ENCODE measurements at places on chromosomes 7 and 10.

DNA sequence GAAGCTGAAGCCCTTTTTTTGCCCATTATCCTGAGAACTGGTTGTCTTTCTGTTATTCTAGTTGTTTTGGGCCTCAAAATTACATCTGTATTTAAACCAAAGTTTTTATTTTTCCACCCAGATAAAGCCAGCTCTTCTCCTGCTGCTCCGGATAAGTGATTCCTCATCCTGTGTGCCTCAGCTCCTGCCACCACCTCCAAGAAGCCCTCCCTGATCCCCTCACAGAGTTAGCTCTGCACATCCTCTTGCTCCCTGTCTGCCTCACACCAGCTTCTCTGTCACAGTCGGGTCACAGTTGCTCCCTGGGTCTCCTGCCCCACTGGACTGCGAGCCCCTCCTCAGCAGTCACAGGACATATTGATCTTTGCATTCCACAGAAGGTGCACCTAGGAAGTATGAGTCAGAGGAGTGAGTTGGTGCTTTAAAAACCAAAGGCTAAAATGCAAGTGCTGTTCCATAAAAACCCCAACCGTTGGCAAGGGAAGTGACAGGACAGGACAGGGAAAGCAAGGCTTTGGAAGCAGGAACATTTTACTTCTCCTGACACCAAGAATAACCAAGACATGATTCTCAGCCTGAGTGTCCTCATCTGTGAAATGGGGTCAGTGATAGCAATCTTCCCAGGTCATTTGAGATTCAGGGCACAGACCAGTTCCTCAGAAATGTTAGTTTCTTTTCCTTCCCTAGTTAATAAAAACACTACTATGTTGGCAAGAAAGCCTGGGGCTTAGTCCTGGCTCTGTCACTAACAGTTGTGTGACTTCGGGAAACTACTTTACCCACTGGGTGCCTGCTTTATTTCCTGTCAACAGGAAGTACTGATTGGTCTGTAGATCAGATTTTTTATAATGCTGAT is 36.5 kb upstream of the EEPD1 start:
- no peak for DNase-seq

- DNase-seq = no peak
Observed at GRCh38 chr10:1255118-1255517, 198.9 kb downstream of the WDR37 start.

- no peak for DNase-seq
Observed at GRCh38 chr7:29239638-29240037, 45.1 kb downstream of the CHN2 start.

DNA sequence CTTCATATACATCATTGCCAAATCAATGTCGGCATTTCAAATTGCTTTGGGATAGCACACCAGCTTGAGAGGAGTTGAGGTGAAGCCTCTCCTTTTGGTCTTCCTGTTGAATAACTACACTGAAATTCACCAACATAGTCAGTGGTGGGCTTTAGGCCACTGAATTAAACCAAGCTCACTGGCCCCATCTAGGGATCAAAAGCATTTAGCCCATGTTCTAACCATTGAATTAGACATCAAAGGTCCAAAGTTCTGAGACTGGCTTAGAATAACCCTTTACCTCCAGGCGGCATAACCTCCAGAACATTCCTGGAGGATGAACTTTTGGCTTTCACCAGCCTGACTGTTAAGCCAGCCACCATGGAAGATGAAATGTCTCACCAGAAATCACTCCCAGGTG is 54.6 kb downstream of the BPGM start:
- no peak for DNase-seq

GRCh38 chr7:101173752-101174244 is 6.3 kb downstream of the NAT16 start:
- DNase-seq = peak; percentile 24

DNA sequence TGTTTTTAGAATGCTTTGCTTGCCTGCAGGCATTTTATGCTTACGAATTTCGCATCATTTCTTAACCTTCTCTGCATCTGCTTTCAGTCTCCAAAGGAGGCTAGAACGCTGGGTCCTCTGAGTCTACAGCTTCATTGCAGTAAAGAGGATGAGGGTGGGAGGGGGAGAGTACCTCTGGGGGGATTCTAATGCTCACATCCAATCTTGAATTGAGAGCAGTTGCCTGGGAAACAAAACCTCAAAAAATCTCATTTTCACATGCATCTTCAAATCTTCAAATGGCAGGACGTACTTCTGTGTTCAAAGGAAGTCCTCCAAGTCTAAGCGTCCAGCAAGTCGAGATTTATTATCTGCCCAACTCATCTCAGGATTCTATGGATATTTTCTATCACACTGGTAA is 100.7 kb upstream of the PRKCQ start:
- no peak for DNase-seq

DNA sequence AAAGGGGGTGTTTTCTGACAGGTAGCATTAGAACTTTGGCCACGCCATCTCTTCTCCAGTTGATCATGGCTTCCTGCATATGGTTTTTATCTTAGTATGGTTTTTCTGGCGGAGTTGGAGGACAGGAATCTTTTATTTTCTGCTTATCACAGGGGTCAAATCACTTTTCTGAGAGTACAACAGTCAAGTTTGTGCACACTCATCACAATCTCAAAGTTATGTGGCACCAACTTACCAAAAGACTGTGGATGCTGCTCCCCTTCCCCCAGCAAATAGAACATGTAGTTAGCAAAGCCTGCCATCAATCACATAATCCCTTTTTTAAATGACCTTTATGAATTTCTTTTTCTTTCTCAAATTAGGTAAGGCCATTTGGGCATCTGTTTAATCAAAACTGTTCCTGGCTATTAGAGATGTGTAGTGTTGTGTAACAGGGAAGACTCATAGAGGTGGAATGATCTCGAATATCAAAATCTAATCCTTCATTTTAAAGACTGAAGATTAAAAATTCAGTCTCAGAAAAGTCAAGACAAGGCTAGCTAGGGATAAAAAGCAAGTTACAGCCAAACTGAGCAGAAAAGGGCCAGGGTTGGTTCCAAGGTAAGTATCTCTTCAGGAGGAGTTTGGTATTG is 3.8 kb upstream of the CH25H start:
- DNase-seq = no peak

- no peak for DNase-seq
Observed at GRCh38 chr7:115851291-115851690, 179.3 kb downstream of the TFEC start.

GRCh38 chr7:20217193-20217948 is at the start of gene MACC1:
Gene MACC1, minus strand, starts transcription at chr7:20217384. Its CDS starts 55,522 bp downstream, at chr7:20161862.
- no peak for DNase-seq

- DNase-seq = no peak
Observed at GRCh38 chr10:100395626-100396025, 48.6 kb downstream of the SCD start.

GRCh38 chr7:127807829-127808228 is 155.8 kb downstream of the SND1 start:
- no peak for DNase-seq

DNA sequence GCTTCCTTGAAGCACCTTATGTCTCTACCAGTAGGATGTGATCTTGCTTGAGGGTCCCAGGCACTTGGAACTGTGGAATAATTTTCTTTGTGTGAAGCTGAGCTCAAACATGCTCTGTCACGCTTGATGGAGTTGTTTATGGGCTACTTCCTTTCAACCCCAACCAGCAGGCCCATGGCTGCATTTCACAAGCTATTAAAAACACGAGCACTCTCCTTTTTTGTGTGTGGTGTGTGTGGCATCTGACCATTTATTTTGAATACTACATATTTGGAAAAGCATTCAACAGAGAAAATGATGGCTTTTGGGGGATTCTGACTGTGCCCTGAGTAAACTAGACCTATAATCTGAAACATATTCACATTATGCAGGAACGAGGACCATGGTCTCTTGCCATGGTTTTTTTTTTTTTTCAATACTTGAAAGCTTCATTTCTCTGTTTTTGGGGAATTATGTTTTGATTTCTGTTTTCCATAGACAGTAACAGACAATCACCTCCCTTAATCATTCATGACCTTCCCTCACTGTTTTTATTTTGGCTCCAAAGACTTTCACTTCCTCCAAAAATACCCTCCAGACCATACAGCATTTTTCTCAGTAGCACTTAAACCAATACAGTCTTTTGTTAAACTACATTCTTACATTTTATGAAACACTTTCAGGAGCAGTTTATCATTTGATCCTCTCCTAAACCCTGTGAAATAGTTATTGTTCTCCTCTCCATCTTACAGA is 233.6 kb upstream of the BMPER start:
- DNase-seq = no peak

GRCh38 chr10:83427101-83427500 is 712.2 kb upstream of the GHITM start:
- no peak for DNase-seq

DNA sequence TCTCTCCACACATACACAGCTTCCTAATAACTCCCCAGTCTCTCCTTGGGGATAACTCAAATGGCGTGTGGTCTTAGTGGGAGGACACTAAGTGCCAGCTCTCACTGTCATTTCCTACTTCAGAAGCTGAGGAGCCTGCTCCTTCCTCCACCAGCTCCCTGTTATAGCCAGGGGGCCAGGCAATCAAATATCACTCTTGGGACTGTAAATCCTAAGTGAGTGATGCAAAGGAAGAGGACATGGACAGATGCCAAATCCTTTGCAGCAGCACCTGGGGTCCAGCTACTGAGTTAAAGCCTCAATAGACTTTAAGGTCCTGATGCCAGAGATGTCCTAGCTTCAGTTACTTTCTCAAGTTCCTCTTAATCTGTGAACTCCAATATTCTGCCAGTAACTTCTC is 34.1 kb downstream of the SEM1 start:
- no peak for DNase-seq

- DNase-seq = no peak
Observed at GRCh38 chr7:979886-980571, 3.0 kb upstream of the CYP2W1 start.

- DNase-seq = no peak
Observed at GRCh38 chr10:37390926-37391325, 265.5 kb downstream of the ANKRD30A start.

DNA sequence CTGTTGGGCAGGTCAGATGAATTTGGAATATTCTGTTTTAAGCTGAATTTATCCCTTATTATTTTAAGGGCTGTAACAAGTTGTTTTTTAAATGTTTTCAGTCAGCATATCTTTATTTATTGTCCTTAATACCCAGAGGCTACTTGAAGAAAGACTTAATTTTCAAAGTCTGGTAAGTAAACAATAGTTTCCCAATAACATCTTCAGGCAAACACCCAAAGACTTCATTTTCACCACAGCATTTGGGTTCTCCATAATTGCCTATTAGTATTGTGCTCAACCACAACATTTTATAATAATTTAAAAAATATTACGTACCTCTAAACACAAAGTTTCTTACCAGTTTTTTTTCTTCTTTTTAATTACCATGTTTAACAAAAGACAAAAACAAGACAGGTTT is 60.0 kb upstream of the MKLN1 start:
- no peak for DNase-seq

GRCh38 chr7:44281811-44282600 is 43.4 kb downstream of the CAMK2B start:
- no peak for DNase-seq

GRCh38 chr7:114740095-114740494 is 181.8 kb upstream of the MDFIC start:
- DNase-seq = no peak

GRCh38 chr7:94883616-94884015 is 23.8 kb upstream of the PPP1R9A start:
- DNase-seq = no peak

DNA sequence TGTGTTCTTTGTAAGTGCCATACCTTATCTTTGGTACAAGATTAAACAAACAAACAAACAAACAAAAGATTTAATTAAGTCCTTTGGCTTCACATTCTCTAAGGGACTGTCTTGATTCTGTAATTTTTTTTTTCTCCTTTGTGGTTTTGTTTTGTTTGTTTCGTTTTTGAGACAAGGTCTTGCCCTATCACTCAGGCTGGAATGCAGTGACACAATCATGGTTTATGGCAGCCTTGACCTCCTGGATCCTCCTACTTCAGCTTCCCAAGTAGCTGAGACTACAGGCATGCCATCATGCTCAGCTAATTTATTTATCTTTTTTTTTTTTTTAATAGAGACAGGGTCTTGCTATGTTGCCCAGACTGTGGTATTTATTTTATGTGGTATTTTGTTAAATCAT is 165.8 kb downstream of the LRRC4 start:
- no peak for DNase-seq

GRCh38 chr7:99573257-99573656 is 14.8 kb downstream of the ZNF655 start:
- DNase-seq = no peak

- no peak for DNase-seq
Observed at GRCh38 chr7:27146491-27147198, 929 bp downstream of the HOXA6 start.

DNA sequence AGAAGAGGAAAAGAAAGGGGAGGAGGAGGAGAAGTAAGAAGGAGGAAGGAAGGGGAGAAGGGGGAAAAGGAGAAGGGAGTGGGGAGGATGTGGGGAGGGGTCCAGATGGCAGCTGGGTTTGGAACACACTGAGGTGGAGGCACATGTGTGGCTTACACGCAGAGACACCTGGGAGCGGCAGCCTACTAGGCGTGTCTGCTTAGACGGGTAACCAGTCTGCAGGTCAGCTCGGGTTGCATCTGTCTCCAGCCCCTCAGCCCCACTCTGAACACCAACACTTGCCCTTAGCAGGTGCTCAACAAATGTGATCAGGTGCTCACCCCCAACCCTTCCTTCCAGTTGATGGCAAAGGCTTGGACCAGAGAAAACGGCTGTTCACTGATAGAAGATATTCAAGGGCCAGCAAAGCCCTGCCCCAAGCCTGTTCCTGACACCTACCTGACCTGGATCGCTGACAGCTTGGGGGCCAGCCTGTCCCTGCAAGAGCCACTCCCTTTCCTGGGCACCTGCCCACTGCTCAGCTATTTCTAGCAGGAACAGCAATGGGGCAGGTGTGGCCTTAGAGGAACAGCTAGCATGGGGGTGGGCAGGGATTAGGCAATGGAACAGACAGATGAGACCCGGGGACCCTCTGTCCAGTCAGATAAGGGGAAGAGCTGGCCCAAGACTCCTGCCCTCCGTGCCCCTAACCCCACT is 70.5 kb downstream of the SH3PXD2A start:
- DNase-seq = no peak

DNA sequence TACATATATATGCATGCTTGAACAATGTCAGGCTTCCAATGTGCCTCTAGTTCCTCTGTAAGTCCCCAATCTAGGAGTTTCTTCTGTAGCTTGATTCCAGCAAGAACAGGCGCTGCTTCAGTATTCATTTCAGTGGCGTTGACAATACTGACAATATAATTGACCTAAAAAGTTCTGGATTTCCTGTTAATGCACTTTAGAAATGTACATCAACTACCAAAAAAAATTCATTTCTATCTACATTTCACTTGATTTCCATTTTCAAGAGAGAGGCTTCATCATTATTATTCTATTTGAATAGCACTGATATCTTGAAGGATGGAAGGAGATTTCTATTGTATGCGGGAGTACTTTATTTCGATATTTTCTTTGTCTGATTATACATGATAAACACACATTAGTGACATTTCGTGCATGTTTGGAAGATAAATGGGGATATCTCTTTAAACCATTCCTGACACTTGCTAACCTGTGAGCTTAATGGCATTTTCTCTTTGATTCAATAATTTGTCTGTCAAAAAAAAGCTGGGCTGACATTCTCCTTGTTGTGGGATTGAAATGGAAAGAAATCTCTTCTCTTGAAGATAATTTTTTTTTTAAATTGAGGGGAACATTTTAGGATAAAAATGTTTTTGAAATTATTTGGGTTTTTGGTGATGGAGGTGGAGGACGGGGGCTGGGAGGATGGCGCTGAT is 568.2 kb downstream of the LRMDA start:
- no peak for DNase-seq

GRCh38 chr7:102468478-102469350 is 3.9 kb downstream of the LRWD1 start:
- no peak for DNase-seq

GRCh38 chr7:53661645-53662217 is 626.3 kb downstream of the POM121L12 start:
- DNase-seq = no peak
